HS-5 (cell line): ENCODE measurements at places on chromosomes 16 and 17.

GRCh38 chr17:42378959-42379594 is 9.2 kb downstream of the STAT3 start:
- no peak for DNase-seq

DNA sequence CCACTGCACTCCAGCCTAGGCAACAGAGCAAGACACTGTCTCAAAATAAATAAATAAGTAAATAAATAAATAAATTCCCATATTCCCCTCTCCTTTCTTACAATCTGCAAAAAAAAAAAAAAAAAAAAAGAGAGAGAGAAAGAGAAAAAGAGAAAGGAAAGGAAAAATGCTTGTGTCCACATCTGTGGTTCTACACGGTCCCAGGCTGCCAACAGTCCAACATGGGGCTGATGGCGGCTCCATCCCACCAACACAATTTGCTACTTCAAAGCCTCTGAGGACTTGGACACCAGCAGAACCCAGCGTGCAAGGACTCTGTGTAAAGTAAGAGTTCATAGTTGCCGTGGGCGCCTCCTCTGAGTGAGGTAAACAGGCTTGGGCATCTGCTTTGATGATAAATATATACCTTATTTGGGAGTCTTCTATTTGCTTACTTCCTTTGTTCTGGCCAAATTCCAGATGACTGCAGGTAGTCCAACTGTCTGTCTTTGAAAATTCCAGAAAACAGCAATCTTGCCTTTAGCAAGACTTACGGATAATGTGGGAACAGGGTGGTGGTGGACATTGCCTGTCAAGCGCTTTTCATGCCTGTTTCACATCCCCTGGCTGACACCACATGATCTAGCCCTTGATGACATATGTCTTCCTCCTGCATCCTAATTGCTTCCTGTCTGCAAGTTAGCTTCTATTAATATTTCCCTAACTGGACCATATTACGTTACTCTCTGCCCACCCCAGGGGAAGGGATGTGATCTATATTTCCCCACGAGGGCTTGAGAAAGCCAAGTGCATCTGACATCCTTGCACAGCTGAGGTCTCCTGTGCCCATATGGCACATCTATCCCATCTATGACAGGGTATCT is 10.1 kb downstream of the LITAF start:
- DNase-seq, result no peak

DNA sequence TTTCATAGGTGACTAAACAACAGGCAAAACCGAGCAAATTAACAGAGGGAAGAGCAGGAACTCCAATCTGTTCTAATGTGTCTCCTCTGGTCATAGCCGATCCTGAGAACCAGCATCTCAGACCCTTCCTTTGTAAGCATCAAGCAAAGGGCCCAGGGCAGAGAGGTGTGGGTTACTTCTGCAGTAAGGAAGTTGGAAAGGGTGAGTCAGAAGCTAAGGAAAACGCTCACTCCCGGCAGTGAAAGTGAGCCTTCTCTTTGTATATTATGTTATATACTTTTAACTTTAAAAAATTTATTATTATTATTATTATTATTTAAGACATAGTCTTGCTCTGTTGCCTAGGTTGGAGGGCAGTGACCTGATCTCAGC is 77.7 kb downstream of the MRM3 start:
- no peak for DNase-seq

DNA sequence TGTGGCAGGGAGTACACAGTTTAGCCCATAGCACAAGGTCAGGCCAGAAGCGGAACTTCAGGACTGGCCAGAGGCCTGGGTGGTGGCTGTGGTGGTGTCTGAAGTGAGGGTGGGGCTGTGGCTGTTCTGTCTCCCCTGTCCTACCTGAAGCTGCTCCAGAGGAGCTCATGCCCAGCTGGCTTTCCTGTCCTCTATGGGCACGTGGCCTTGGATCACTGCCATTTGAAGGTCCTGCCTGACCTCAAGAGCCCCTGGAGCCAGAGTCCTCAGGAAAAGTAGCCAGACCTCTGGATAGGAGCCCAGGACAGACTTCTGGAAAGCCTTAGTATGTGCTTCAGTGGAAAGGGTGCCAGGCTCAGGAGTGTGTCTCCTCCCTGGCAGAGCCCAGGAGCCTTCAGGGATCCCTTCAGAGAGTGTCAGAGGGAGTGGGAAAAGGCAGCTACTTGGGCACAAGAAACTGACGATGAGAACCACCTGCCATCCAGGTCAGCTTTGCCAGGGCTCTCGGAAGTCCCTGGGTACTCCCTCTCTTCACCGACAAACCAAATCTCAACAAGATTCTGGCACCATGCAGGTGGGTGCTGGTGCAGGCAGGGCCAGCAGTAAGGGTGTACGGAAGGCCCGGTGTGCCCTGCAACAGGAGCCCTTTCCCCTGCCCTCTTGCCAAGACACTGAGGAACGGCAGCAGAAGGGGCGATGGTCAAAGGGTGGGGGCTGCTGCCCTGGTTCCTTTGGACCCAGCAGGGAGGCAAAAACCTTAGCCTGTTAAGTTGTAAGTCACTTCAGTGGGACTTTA is 153.7 kb downstream of the NTN1 start:
- DNase-seq, result no peak

GRCh38 chr17:73343168-73343634 is 31.4 kb upstream of the CDC42EP4 start:
- no peak for DNase-seq

GRCh38 chr17:80760511-80760911 is 215.9 kb downstream of the RPTOR start:
- no peak for DNase-seq

GRCh38 chr16:66390346-66391108 is 24.0 kb downstream of the CDH5 start:
- no peak for DNase-seq

DNA sequence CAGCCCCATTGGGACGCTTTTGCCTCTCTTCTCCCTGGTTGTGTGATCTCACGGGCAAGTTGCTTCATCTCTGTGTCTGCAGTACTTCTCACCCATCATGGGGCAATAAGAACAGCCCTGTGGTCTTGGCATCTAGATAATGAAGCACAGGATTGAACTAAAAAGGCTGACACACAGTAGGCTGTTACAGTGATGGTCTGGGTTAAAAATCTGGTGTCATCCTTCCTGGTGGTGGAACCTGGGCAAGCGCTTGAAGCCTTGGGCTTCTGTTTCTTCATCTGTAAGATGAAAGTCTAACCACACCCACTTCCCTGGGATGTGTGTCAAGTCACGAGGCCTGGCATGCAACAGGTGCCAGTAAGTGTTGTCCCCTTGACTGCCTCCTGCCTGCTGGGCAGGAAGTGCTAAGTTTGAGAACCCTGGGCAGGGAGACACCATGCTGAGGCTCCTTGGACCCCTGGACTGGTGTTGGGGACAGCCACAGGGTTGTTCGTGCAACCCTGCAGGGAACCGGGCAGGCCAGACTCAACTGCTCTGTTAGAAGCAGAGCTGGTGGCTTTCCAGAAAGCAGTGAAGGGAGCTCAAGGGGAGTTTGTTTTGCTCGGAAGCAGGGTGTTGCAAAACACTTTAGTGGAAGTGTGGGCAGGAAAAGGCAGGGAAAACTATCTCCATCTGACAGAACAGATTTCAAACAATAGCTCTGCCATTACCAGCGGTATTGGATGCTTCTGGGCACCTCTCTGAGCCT is 5.9 kb upstream of the MAP2K3 start:
- no peak for DNase-seq
